Activated naive CD8-positive, alpha-beta T cell treated with anti-CD3 and anti-CD28 coated beads, Interleukin-2, amount 10 ng/mL, durations not matched to agents 7 days and 5 days (primary cell): ENCODE measurements at places on chromosomes 2 and 18. TPM values are rescaled to one million over a fixed set of nuclear protein-coding genes. Genes with fewer than 3 reads are reported as not detected.

The MORN2 gene
- total RNA-seq = 1.0 TPM

DNA sequence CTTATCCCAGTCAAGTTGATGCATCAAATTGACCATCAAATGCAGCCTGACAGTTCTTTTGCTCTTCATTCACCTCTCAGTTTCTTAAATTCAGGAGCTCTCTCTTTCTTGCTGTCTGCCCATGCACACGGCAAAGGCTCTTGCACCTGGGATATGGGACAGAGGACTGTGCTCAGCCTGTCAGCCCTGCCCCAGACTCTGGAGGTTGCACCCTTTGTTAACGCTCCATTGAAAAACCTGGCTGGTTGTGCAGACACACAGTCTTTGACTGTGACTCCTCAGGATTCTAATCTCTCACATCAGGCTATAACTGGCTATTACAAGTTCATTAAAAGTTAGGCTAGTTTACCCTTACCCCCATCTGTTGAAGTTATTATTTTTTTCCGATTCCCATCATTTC is 1032.5 kb downstream of the SOCS6 start:
- DNase-seq = no peak
- no peaks in the 10 kb centered on the region for H3K27me3 ChIP-seq
- H3K4me3 ChIP-seq = no peak overlapping the region

The GAL3ST2 gene
- 0.22 TPM for total RNA-seq

The FAP gene
- not detected for total RNA-seq

DNA sequence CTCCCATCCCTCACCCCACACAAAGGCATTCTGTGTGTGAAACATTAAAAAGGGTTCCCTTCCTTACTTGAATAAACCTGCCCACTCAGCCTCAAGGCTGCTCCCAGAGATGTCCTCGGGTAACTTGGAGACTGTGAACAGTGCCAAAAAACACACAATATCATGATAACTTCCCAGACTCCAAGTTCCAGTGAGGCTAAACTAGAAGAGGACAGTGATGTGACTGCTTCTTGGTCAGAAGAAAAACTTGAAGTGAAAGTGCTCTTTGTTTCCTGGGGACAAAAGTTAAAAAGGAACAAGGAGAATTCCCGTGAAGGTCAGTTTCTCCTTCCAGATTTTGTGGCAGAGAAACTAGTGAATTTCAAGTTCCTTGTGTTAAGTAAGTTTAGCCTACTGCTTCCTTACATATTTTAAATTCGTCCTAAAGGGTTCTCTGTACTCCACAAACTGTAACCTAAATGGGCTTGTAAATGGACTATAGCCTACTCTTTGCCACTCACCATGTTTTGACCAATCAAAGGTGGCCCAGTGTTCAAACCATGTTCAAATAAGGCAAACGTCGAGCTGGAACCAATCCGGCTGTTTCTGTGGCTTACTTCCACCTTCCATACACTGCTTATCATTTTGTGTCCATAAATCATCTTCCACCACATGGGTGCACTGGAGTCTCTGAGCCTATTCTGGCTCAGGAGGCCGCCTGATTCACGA is 20.4 kb downstream of the TPRKB start:
- H3K27me3 ChIP-seq = peaks cover 4% of the 10 kb centered on the region
- no peak overlapping the region for H3K27ac ChIP-seq
- H3K36me3 ChIP-seq = no peaks in the 10 kb centered on the region
- H3K4me1 ChIP-seq = peaks cover 3% of the 10 kb centered on the region
- DNase-seq = no peak

DNA sequence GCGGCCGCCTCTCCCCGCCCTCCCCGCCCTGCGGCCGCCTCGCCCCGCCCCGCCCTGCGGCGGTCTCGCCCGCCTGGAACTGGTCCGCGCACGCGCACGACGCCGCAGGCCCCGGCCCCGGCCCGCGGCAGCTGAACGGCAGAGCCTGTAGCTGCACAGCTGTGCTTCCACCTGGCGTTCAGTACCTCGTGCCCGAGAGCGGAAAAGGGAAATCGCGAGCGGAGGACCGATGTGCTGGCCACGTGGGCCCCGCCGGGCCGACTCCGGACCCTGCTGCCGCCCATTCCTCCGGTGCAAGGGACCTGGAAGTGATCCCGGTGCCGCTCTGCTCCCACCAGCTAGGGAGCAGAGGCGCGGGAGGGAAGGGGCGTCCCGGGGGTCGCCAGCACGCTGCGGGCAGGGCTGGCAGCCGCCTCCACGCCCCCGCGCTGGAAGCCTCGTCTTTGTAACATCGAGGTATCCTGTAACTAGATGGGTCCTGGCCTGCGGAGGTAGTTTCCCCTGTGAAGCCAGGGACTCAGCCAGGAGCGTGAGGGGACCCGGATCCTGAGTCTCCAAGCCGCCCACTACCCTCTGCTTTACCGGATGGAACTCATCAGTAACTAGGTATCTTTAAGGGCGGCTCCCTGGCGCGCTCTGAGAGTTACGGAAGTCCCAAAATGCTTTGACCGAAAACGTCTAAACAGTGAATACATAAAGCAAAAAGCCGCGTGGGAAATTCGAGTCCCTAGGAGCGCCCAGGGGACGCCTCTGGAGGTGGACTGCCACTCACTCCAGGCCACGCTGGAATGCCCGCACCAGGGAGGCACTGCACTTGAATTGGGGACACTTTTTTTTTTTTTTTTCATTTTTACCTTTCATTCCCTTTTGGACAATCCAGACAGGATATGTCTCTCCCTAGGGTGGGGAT is 704 bp upstream of the ODC1 start:
- H3K36me3 ChIP-seq = peaks cover 12% of the 10 kb centered on the region
- peak overlapping the region; percentile 89 for H3K27ac ChIP-seq
- H3K4me3 ChIP-seq = peak overlapping the region; percentile 84
- peaks cover 33% of the 10 kb centered on the region for H3K4me1 ChIP-seq
- peak; percentile 97 for DNase-seq
- no peaks in the 10 kb centered on the region for H3K27me3 ChIP-seq

- H3K4me1 ChIP-seq = peaks cover 5% of the 10 kb centered on the region
- no peaks in the 10 kb centered on the region for H3K36me3 ChIP-seq
- no peak overlapping the region for H3K27ac ChIP-seq
- peaks cover 21% of the 10 kb centered on the region for H3K27me3 ChIP-seq
- DNase-seq = no peak
These were observed 4.0 kb downstream of the MOCOS start for GRCh38 chr18:36191286-36191685.
